Muscle of back (tissue), 13 donors: ENCODE measurements at places on chromosomes 1 and 21.

GRCh38 chr1:119795261-119796200 is 15.7 kb downstream of the REG4 start:
- no peak for DNase-seq

DNA sequence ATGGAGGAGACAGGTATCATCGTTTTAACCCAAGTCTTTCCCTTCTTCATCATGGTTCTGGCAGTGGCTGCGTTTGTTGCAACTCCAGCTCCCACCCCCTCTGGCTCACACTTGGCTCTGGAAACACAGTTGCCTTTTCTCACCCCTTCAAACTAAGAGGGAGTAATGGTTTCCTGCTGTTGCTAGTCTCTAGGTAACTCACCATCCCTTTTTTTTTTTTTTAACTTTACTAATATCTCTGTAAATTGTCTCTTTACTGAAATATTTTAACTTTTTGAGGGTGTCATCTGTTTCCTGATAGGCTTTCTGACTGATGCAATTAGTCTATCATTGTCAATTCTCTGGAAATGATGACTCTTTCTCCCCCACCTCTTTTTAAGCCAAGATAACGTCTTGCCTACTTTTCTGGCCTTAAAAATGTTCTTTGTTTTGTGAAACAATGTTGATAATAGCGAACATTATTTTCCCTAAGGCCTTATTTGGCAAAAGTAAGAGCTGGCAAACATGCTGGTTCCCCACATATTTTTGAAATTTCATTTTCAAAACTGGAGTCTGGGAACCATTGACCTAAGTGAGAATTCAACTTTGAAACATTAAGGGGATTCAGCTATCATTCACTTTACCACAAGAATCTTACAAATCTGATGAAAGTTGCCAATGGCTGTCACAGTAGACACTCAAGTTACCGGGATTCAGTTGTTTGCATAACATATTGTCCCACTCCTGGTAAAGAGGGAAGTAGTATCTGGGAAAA is 85.3 kb downstream of the LEPR start:
- peak; percentile 36 for DNase-seq

DNA sequence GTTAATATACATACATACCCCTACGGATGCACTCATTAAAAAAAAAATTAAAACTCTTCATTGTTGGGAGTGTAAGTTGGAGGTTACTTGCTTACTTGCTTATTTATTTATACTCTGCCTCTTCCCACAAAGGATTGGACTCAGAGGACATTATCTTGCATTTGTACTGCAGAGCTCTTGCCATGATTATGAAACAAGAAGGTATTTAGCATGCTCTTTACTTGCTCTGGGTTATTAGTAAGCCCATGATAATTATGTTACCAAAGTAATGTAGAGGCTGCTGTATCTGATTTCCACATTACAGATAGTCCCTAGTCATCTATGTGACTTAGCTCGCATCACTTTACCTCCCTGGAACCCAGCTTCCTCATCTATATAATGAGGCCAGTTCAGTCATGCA is 355.1 kb upstream of the PTBP2 start:
- no peak for DNase-seq

DNA sequence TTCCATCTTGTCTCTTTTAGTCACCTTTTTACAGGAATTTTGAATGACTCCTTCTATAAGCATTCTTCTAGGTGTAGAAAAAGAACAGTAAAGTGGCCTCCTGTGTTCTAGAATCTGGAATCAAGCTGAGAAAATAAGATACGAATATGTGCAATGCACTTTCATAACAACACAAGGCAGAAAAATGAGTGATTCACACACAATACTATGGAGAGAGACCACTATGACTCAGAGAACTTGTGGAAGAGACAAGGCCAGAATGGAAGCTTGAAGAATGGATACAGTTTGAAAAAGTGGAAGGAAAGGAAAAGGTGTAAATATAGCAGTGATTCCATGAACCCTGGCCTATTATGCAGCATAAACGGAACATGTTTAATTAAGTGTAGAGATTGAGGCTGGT is 57.1 kb upstream of the SAMSN1 start:
- no peak for DNase-seq

DNA sequence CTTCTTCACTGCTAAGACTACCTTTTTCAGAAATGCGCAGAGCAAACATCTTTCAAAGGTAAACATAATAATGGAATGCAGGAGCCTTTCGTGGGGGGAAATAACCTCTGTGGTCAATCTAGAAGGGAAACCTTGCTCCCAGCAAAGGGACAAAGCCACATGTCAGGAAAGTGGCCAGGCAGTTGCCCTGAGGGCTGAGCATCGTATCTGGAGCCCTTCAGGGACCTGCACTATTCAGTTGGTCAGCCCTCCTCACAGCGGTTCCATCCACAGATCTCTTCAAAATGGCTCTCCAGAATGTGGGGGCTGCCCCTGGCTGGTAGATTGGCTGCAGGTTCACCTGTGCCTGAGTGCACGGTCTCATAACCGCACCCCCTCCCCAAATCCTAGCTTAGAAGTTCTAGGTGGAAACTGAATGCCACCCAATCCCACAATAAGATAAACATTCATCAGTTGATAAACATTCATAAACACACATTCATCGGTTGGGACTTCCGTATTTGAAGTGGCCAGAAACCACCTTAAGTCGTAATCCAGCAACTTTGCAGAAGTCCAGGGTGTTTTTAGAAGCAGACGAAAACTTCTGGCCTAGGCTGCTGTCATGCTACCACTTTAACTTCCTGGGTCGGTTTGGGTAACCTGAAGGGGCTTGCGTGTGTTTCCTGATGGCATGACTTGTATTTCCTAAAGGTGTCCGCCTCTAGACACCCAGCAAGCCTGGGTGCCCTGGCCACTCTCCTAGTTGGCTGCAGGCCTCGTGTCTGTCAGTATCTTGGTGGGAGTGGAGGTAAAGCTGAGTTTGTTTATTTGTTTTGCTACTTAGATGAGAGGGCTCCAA is 50.5 kb downstream of the RASSF5 start:
- no peak for DNase-seq

DNA sequence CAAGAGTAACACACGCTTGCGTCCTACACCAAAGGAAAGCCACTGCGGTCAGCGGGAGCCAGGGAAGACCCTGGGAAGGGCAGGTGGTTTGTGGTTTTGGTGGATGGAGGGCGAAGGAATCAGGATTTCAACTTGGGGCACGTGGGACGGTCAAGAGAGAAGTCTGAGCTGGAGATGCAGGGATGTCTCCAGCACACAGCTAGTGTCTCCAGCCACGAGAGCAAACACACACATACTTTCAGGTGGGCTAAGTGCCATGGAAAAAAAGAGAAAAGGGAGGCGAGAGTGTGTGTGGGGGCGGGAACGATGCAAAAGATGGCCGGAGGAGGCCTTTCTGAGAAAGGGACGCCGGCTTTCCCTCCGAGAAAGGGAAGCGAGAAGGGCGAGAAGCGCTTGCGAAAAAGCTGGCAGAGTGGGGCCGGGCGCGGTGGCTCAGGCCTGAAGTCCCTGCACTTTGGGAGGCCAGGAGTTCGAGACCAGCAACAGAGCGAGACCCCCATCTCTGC is 1.4 kb upstream of the SRRM1 start:
- peak; percentile 83 for DNase-seq

- no peak for DNase-seq
Measured at GRCh38 chr1:172287208-172287607, 133.3 kb upstream of the C1orf105 start.

GRCh38 chr1:18573170-18573569 is 57.5 kb upstream of the PAX7 start:
- DNase-seq = no peak

DNA sequence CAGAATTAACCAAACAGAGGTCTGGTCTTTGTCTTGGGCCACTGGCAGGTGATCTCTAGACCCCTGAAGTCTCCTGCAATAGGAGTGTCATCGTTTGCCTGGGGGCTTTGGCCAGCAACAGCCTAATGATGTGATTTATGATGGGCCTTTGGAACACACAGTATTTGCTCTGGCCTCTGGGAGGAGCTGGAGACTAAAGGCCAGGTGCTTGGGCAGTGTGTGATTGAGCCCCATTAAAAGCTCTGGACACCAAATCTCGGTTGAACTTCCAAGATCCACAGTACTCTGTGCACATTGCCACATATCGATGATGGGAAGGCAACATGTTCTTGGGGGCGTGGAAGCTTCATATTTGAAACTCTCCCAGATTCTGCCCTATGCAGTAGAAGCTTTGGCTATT is 32.0 kb upstream of the TLR5 start:
- DNase-seq = no peak

- DNase-seq = no peak
Measured at GRCh38 chr1:240174734-240175133, 83.1 kb downstream of the FMN2 start.

DNA sequence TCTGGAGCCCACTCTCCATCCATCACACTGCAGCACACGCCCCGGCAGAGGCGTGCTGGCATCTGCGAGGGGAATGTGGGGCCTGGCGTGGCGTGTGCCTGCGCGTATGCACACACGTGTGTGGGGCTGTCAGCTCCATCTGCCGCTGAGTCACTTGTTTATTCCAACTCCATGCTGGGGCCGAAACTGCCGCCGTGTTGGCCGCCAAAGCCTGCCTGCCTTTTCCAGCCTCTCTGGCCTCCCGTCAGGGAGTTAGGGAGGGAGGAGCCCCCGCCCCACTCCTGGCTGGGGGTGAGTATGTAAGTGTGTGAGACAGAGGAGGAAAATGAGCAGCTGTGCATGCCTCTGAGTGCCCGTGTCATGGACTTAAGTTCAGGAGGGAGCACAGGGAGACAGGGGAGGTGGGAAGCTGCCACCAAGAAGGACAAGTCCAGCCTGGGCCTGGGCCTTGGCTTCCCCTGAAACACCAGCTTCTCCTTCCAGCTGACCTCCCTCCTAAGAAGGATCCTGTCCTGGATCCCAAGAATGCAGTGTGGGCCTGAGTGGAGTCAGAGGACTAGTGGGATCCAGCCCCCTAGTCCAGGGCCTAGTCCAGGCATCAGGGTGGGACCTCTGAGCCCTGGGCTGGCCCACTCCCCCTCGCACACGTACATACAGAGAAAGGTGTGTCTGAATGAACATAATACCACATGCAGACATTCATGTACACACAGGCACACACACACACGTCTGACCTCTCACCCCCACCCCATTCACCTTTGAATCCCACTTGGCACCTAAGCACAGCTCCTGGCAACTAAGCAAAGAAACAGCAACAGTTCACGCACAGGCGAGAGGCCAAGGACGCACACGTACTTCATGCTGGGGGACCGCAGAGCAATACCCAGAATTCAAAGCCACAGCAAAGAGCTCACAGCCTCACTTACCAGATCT is 24.7 kb downstream of the MEF2D start:
- no peak for DNase-seq

DNA sequence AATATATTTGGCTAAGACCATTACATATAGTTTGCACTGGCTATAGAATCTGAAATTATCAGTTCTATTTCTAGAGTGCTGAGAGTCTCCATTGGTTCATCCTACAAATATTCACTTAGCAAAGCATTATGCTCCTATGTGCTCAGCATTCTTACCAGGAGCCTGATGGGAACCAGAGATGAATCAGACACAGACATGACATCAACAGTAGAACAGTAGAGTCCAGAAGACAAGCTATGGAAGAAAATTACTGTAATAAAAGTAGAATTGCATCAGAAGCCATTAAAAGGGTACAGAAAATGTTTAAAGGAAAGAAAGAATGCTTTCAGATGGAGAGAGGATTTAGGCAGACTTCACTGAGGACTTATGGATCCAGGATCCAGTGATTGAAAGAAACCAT is 271.7 kb upstream of the SNX7 start:
- DNase-seq = no peak

DNA sequence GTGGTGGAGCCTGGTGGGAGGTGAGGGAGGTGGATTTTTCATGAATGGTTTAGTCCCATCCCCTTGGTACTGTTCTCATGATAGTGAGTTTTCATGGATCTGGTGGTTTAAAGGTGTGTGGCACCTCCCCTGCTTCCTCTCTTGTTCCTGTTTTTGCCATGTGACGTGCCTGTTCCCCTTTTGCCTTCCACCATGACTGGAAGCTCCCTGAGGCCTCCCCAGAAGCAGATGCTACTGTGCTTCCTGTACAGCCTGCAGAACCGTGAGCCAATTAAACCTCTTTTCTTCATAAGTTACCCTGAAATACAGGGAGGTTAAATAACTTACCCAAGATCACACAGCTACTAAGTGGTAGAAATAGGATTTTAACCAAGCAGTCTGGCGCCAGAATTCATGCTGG is 4.3 kb upstream of the HEYL start:
- no peak for DNase-seq

- DNase-seq = no peak
Measured at GRCh38 chr1:219325368-219325742, 151.7 kb downstream of the LYPLAL1 start.

DNA sequence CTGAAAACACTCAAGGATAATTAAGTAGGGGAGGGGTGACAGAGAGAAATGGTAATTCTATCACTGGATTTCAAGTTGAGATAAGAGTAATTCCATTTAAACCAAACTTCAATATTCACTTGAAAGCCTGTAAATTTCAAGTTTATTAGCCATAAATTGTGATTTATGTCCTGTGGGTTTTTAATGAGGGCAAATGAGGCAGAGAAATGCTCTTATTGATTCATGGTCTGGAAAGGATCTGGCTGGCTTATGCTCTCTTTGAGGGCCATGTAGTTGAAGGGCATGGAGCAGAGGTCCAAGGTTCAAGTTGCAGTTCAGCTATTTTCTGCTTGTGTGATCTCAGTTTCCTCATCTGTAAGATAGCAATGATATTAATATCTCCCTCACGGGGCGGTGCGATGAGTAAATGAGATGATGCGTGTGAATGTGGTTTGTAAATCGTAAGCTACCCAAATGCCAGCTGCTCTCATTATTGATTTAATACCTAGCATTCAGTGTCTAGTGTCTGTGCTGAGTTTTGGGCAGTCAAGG is 12.3 kb downstream of the OLFML3 start:
- no peak for DNase-seq

GRCh38 chr1:63152572-63152971 is 169.8 kb upstream of the FOXD3 start:
- DNase-seq = no peak

- no peak for DNase-seq
Measured at GRCh38 chr1:6033986-6034749, 11.5 kb upstream of the KCNAB2 start.

- DNase-seq = no peak
Measured at GRCh38 chr1:45348609-45348965, 8.3 kb upstream of the MUTYH start.

DNA sequence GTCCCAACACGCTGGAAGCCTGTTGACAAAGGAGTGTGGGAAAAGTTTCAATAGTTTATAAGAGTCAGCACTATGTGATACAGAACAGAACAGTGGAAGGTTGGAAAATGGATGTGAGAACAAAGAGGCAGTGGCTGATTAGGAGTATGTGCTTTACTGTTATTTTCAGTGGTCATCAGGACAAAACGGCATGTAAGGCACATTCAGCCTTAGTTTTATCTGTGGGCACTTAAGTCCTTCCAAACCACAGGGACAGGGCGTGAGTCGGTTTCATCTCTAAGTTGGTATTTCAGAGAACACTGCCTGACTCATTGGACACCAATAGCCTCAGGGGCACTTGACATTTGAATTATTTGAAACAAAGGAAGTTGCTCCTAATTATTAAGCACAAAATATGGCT is 306.9 kb downstream of the ASTN1 start:
- no peak for DNase-seq

- no peak for DNase-seq
Measured at GRCh38 chr1:75438355-75438754, 172.6 kb downstream of the SLC44A5 start.
